ENCODE measurements at places on chromosomes 3 and 15.

DNA sequence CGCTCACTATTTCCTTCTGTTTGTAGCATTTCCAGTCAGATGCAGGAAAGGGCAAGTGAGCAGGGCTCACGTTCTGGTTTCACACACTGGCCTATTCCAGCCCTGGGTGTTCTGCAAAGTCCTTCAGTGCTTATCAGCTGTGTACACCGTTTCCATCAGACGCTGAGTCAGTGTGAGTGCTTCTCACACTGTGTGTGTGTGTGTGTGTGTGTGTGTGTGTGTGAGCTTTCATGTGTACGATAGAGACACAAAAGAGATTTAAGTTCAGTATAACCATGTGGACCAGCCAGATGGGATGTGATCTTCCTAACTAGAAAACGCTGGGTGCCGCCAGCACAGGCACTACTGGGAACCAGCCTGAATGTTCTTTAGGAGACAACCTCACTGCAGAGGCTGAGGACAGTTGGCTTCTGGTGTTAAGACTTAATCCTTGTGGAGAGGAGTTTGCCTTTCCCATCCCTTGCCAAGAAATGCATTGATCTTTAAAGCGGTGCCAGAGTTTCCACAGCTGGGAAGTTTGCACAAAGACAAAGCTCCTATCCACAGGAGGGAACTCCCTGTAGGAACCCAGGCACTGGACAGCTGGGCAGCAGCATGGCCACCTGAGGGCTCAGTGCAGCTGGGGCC lies 3.9 kb upstream of the CHSY1 start:
- DNase-seq: no peak

DNA sequence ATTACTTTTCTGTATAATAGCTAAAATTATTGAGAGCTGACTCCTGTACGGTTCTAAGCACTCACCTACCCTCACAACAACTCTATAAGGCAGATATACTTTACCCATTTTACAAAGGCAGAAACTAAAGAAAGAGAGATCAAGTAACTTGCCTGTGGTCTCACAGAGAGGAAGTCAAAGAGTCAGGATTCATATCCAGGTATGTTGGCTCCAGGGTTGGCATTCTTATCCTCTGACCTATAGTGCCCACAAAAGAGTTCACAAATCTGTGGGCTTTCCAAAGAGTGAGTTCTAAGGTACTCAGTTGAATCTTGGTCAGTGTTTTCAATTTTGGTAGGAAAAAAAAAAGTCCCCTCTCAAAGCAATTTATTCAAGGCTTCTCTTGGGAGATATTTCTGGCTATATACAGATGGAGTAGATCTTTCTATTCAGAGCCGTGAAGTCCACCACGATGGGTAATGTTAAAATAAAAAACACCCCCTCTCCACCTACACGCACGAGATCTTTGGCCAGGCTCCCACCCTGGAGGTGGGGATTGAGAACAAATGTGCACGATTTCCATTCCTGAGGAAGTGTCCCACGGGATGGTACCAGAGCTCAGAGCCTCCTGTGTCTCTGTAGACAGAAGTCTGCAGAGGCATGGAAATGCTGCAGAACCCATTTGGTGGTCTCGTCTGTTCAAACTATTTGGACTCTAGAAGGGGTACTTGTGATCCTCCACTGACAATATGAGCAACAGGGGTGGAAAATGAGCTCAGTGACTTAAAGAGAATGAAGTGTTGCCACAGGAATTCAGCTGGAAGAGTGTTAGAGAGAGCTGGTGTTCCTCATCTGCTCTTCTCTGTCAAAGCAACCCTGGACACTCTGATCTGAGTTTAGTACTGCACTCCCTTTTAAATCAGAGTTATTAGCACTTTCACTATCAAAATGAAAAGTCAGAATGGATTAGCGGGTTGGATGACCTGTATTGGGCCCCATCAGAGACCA lies 212.1 kb upstream of the EIF1B start:
- DNase-seq: no peak

DNA sequence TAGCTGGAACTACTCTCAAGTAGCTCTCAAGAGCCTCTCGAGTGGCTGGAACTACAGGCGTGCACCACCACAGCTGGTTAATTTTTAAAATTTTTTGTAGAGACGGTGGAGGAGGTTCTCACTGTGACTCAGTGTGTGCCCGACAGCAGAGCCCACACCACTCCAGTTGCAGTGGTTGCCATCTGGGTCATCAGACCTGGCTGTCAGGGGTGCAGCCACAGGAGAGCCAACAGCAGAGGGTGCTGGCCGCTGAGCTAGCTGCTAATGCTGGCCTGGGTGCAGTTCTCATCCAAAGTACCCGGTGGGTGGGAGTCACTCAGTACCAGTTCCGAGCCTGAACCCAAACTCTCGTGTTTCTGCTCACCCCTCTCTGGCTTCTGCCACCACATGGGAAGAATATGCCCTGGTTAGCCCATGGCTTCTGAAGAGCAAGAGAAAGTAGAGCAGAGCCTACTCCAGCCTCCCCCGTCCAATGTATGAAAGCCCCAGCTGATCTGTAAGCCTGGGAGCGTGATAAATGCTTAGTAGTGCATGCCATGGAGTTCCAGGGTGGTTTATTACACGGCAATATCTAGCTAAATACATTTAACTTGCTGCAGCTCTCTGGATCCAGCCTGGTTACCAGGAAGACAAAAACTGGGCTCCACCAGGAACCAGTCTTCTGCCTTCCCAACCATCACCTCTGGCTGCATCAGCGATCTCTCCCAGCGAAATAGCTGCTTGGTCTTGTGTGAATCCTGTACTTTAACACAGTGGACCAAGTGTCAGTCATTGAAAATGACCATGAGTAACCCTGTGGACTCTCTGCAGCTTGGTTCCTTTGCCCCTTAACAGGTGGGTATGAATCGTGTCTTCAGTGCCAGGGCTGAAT lies 17.1 kb downstream of the UMPS start:
- no peak for DNase-seq

DNA sequence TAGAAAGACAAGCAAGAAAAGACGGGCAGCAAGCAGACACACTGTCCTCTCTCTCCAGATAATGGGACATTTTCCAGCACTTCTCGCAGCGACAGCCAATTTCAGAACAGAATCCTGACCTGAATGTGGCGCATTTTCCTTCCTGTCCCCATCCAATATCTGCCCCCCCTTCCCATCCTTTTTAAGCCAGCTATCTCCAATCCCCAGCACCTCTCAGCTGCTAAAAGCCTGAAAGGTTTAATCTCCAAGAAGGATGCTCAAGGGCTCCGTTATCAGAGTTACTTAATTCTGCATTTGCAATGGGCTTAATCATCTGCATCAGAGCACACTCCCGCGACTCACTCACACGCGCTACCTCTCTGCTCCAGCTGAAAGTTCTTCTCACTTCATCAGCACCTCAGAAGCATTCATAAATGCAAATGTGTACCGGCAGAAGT lies 50.5 kb downstream of the SRGAP3 start:
- no peak for DNase-seq

Measured in NCI-H1694 treated with DMSO at 0.1 percent for 48 hours (cell line).